Hypothalamus (tissue), 51 donors: ENCODE measurements at places on chromosomes 12 and 14.

GRCh38 chr14:91844029-91844428 lies 23.3 kb downstream of the TC2N start:
- no peak for DNase-seq

- DNase-seq = no peak
Measured at GRCh38 chr14:30272848-30273832, 285.8 kb upstream of the G2E3 start.

DNA sequence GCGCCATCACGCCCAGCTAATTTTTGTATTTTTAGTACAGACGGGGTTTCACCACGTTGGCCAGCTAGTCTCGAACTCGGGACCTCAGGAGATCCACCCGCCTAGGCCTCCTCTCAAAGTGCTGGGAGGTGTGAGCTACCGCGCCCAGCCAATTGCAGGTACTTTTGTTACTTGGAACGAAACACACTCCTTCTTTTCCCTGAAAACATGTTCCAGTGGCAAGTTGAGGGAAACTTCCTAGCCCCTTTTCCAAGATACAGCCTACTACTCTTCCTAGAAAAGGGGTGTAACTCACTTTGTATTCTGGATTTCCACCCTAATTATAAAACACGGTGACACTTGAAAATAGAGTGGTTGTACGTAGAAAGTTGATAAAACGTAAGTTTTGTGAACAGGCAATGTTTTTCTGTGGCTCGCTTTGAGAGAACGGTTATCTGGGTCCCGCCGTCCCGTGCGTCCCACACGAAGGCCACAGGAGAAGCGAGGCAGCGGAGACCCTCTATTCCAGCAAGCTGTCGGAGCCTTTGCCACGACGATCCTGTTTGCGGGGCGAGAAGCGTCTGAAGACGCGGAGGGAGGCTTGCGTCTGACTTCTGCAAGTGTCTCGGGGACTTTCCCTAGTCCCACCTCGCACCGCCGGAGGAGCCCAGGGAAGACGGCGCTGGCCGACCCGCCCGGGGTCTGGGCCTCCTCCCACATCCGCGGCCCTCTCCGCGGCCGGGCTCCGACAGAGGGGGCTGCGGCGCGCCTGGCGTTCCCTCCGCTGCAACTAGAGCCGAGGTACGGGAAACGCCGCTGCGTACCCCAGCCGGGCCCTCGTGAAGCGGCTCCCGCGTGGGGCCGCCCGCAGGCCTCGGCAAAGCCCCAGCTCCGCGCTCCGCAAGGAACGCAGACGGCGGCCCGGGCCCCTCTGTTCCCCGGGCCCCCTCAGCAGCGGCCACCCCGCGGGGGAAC lies 745 bp downstream of the CDCA4 start:
- no peak for DNase-seq

GRCh38 chr12:14878488-14878887 lies 7.2 kb downstream of the MGP start:
- no peak for DNase-seq

DNA sequence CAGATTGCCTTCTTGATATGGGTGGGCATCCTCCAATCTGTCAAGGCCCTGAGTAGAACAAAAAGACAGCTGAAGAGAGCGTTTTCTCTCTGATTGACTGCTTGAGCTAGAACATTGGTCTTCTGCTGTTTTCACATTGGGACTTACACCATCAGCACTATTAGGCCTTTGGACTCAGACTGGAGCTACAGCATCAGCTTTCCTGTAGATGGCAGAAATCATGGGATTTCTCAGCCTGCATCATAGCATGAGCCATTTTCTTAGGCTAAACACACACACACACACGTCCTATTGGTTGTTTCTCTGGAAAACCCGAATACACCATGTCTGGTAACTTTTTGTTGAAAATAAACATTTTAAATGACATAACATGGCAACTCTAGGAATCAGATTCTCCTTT lies 15.8 kb upstream of the PPM1A start:
- no peak for DNase-seq

DNA sequence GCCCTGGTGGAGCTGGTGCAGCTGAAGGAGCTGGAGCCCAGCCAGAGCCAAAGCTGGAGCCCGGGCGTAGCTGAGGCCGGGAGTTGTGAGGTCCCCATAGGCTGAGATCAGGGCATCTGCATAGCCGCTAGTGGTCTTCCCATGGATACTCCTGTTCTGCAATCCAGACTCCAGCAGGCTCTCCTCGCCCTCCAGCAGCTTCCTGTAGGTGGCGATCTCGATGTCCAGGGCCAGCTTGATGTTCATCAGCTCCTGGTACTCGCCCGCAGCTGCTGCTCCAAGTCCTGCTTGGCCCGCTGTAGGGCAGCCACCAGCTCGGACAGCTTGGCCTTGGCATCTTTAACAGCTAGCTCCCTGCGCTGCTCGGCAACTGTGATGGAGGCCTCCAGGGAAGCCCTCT lies 966.1 kb downstream of the FSCB start:
- DNase-seq = no peak

- peak; percentile 12 for DNase-seq
Measured at GRCh38 chr12:116559162-116559935, at the start of gene MAP1LC3B2. Gene MAP1LC3B2 (plus strand): TSS chr12:116559381. CDS start chr12:116575943, 16,562 bp downstream.

GRCh38 chr12:57620936-57621496 lies 9.8 kb downstream of the ARHGEF25 start:
- no peak for DNase-seq

DNA sequence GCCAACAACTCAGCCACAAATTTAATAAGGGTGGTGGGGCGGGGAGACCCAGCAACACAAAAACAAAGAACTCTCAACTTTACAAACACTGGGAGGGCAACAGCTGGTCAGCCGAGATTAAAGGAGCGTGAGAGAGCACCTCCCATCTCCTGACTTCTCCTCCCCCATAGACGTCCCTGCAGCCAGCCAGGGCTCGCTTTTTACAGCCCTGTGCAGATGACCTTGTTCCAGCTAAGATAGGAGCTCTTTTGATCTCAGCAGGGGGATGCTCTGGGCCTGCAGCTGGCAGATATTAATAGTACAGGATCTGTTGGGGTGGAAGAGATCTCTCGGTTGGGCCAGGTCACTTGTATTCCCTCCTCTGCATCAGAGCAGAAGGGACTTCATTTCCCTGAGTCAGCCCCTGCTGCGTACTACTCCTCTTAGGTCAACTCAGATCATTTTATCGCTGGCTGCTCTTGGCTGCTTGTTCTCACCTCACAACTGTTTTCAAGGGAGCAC lies 475.8 kb downstream of the RAD51B start:
- DNase-seq = no peak

- no peak for DNase-seq
Measured at GRCh38 chr14:22231018-22231417, 358.0 kb downstream of the DAD1 start.

GRCh38 chr12:74424778-74425177 lies 112.9 kb upstream of the ATXN7L3B start:
- DNase-seq = no peak

DNA sequence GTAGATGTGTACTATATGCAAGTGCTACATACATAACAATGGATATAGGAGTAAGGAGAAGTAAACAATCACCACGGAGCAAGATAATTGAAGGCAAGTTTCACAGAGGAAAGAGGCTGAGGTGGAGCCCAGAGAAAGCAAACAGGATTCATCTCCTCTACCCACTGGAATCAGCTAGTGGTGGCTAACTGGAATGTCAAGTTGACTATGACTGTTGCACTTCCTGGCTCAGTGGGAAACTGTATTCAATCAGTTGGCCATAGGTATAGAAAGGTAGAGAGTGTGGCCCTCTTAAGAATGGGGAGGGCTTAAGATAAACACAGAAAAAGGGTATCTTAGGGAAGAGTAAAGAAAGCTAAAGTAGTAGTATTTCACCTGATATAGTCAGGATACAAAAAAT lies 62.4 kb downstream of the MAP4K5 start:
- DNase-seq = no peak

- DNase-seq = no peak
Measured at GRCh38 chr12:131097202-131098177, 143.8 kb downstream of the ADGRD1 start.

GRCh38 chr12:53954694-53955035 lies at the start of gene HOXC12:
Gene HOXC12 (plus strand): TSS chr12:53954903. CDS start chr12:53954930, 27 bp downstream.
- no peak for DNase-seq

DNA sequence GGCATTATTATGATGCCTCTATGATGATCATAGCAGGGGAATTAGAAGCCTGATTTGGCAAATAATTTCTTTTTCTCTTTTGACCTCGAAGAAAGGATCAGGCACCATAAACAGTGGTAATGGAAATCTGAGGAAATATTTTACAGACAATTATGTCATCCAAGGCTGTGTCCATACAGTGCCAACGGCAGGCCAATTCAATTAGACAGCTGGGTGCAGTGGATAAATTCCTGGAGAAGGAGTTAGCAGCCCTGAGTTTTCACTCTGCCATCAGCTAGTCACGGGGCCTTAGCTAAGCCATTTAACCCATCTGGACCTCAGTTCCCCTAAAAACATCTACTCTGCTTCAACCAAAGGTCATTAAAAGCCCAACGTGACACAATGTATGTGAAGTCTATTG lies 4.1 kb downstream of the TPH2 start:
- no peak for DNase-seq

DNA sequence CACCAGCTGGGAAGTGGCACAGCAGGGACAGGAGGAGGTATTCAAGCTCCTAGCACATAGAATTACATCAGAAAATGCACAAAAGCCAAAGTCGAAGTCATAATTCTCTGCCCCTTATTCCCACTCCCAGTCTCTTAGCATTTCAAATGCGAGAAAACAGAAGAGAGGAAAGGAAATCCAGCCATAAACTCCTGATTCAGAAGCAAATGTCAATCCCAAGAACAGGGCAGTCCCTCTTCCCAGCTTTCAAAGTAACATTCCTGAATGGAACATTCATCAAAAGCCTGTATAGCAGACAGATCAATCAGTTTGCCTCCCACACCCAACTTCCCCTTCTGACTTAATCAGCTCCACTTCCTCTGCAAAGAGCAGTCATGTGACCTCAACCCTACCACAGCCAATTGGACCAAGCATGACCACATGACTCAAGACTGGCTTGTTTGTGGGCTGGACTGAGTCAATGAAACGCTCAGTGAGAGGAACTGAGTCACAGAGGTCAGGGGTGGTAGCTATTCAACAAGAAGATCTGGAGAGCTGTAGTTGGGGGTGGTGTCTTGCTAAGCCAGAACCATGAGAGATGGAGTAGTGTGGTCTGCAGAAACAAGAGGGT lies 41.4 kb upstream of the TUNAR start:
- no peak for DNase-seq

DNA sequence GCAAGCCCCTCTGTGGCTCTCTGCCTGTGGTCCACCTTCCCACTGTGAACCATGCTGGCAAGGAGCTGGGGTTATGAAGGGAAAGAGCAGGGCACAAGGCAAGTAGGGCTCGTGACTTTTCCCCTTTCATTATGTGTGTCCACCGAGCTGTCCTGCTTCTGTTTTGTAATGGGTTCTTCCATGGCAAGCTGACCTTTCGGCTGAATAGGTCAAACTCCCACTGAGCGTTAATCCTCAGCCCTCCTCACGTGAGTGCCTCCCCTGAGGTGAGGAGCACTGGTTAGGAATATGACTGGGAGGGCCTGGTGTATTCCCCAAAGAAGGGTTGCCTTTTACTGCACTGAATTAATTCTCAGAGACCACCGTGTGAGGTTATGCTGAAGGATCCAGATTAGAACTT lies 424.3 kb downstream of the NPAS3 start:
- no peak for DNase-seq

DNA sequence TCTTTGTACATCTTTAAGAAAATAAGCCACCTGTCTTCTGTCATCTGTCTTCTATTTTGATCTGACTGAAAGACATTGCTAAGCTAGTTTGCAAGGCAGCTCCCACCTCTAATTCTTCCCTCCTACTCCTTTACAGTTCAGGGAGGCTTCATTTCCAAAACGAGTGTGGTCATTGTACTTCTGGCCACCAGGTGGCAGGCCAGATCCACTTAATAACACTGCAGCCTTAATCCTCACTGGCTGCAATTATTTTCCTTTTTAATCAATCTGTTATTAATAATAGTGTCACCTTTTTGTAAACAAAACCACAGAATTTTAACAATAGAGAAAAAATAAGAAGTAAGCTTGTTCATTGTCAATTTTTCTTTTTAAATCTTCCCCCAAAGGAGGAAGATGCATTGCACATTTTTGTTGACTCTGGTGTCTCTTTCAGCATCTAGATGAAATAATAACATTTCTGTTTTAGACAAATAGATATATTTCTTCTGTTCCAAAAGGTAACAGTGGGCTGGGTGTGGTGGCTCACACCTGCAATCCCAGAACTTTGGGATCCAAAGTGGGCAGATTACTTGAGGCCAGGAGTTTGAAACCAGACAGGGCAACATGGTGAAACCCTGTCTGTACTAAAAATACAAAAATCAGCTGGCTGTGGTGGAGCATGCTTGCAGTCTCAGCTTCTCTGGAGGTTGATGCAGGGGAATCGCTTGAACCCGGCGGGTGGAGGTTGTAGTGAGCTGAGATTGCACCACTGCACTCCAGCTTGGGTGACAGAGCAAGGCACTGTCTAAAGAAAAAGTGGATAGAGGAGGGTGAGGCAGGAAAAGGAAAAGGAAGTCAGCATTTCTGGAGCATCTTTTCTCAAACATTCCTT lies 23.3 kb downstream of the GABARAPL1 start:
- no peak for DNase-seq

GRCh38 chr12:81206429-81206828 lies 128.6 kb downstream of the ACSS3 start:
- no peak for DNase-seq

GRCh38 chr14:38883127-38883526 lies 219.9 kb downstream of the SEC23A start:
- no peak for DNase-seq

- no peak for DNase-seq
Measured at GRCh38 chr12:53994264-53995001, 5.5 kb upstream of the HOXC9 start.

GRCh38 chr12:88946372-88946997 lies 366.2 kb upstream of the KITLG start:
- DNase-seq = no peak

- no peak for DNase-seq
Measured at GRCh38 chr12:75943730-75944096, 87.9 kb downstream of the PHLDA1 start.

GRCh38 chr14:30982533-30982932 lies 42.9 kb upstream of the AP4S1 start:
- DNase-seq = no peak

- DNase-seq = no peak
Measured at GRCh38 chr12:132083614-132083940, 60.5 kb downstream of the DDX51 start.

DNA sequence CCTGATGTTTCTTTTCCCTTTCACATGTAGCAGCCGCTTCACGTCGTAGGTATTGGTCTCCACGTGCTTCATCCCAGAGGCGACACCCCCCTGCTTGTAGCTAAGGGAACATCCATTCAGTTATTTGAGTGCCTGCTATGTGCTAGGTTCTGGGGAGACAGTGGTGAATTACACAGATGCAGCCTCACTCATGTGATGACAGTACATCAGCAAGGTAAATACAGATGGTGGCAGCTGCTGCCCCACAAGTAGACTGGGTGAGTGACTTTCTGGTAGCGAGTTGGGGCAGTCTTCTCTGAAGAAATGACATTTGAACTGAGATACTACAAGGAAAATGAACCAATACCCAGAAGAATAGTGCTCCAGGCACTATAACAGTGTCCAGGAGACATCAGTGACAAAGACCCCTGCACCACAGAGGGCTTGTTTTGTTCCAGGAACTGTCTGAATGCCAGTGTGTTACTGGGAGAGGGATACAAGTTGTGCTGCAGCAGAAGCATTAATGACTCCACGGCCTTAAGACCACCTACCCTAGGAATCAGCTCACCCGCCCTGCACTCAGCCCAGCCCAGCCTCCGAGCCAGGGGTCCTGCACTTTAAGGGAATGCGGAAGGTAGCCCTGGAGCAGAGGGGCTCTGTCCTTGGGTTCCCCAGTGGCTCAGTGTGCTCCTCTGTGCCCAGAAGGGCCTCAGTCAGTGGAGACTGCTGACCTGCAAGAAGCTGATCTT lies 7.3 kb downstream of the AVIL start:
- no peak for DNase-seq

GRCh38 chr12:89648211-89648930 lies 60.3 kb downstream of the ATP2B1 start:
- no peak for DNase-seq
